ENCODE measurements at places on chromosomes 6 and 20. TPM values are rescaled to one million over a fixed set of nuclear protein-coding genes. Genes with fewer than 3 reads are reported as not detected.
A peak's percentile ranks its signal among the peaks of the same experiment; 100 is the strongest.

Gene CCN2
- total RNA-seq, result not detected

Gene RBL1
- 43.2 TPM for total RNA-seq

Gene BAK1
- total RNA-seq, result 43.3 TPM

Gene POPDC3
- total RNA-seq, result not detected

DNA sequence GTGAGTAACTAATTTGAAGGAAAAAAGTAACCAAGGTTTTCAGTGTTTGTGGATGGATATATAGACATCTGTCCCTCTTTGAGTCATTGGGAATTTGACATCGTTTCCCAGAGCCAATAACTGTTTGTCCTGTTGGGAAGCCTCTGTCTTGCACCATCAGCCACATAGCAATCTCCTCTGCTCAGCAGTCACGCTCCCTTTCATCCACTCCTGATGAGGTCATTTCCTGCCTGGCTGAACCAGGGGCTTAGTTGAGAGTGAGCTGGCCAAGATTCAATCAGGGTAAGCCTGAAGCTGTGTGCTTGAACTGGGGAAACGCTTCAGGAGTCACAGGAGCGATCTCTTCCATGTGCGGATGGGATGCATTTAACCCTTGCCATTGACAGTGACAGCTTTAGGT is 121.5 kb upstream of the FOXQ1 start:
- no peak overlapping the region for H3K27ac ChIP-seq
- H3K4me3 ChIP-seq, result no peak overlapping the region
- no peak for DNase-seq
- H3K4me1 ChIP-seq, result no peaks in the 10 kb centered on the region
- H3K27me3 ChIP-seq, result peaks cover 12% of the 10 kb centered on the region

DNA sequence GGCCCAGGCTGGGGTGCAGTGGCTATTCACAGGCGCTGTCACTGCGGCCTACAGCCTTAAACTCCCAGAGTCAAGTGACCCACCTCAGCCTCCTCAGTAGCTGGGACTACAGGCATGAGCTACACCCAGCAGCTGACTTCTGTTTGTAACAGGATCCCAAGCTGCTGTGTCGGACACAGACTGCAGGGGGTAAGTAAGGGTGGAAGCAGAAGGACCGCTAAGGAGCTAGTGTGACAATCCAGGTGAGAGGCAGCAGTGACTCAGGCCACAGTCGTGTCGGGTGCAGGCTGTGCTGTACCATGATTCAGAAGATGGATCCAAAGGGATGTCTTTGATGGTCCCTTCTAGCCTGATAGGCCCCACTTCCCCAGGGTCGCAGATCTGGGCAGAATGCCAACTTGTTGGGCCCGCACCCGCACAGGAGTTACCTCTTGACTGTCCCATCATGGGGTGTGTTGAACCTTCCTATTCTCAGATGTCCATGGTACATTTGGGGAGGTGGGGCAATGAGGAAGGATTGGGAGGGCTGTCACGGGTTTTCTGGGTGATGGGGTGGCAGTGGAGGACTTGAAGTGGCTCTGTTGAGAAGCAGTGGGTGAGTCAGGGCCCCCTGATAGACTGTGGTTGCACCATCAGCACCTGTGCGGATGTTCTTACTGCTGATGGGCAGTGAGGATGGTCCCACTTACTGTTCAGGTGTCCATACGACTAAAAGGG is 25.3 kb downstream of the AAR2 start:
- no peak for DNase-seq
- H3K27ac ChIP-seq, result no peak overlapping the region
- peaks cover 3% of the 10 kb centered on the region for H3K36me3 ChIP-seq
- no peaks in the 10 kb centered on the region for H3K4me1 ChIP-seq
- no peak overlapping the region for H3K4me3 ChIP-seq
- no peaks in the 10 kb centered on the region for H3K27me3 ChIP-seq

- peaks cover 13% of the 10 kb centered on the region for H3K4me1 ChIP-seq
- H3K4me3 ChIP-seq, result no peak overlapping the region
- H3K27me3 ChIP-seq, result no peaks in the 10 kb centered on the region
- H3K27ac ChIP-seq, result no peak overlapping the region
- H3K36me3 ChIP-seq, result no peaks in the 10 kb centered on the region
Measured at GRCh38 chr6:128242765-128243403, 277.5 kb downstream of the PTPRK start.

- DNase-seq, result no peak
- H3K4me1 ChIP-seq, result no peaks in the 10 kb centered on the region
- no peaks in the 10 kb centered on the region for H3K36me3 ChIP-seq
- peaks cover 13% of the 10 kb centered on the region for H3K27me3 ChIP-seq
Measured at GRCh38 chr6:63549076-63549475, 23.2 kb upstream of the LOC128125822 start.

GRCh38 chr6:101777646-101778045 is 384.1 kb downstream of the GRIK2 start:
- no peaks in the 10 kb centered on the region for H3K36me3 ChIP-seq
- no peaks in the 10 kb centered on the region for H3K27me3 ChIP-seq
- no peak for DNase-seq
- H3K4me1 ChIP-seq, result no peaks in the 10 kb centered on the region

DNA sequence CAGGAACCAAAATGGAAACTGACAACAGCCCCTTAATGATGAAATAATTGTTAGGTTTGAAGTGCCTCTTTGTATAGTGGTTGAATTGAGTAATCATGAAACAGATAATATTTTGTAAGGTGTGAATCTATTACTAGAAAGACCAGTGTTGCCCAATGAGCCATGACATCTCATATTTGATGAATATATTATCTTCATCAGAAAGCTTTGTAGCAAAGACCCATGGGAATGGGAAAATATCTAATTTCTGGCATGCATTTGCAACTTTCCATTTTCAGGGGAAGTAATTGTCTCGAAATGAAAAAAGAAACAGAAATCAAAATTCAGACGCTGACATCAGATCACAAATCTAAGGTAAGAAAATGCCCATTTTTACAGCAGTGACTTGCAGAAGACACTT is 57.3 kb upstream of the LAMP5 start:
- no peaks in the 10 kb centered on the region for H3K27me3 ChIP-seq
- H3K27ac ChIP-seq, result no peak overlapping the region
- no peaks in the 10 kb centered on the region for H3K36me3 ChIP-seq
- no peak for DNase-seq
- H3K4me1 ChIP-seq, result no peaks in the 10 kb centered on the region

GRCh38 chr6:100466410-100467128 is 1.8 kb upstream of the SIM1 start:
- peaks cover 13% of the 10 kb centered on the region for H3K36me3 ChIP-seq
- no peak for DNase-seq
- no peak overlapping the region for H3K4me3 ChIP-seq
- H3K27ac ChIP-seq, result no peak overlapping the region

DNA sequence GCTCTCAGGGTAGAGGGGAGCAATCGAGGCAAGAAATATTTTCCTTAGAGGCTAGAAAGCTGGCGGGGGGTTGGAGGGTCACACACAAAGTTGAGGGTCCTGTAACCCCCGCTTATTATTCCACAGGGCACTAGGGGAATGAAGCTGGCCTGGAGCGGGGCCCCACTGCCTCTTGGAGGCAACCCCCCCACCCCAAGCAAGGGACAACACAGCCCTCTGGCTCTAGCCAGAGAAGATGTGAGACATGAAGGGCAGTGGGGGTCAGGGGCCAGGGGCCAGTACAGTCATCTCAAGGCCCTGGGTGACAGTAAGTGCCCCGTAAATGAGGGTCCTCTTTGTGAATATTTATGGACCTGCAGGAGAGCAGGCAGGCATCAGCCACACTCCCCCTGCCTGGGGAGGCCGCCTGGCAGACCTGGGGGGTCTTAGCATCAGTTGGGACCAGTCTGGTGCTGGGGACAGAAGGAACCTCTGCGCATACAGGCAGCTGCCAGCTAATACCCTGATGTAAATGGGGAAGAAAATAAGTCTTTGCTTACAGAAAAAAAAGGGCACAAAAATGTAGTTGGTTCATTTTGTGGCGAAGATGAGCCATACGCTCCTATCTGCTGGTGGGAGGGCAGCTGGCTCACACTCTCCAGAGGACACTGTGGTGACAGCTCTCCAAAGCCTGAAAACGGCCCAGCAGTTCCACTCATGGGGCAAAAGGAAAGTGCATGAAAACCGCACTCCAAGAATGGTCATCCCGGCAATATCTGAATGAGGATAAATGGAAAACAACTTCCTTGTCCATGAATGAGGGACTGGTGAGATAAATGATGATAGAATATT is 21.9 kb downstream of the SPATA2 start:
- peak; percentile 76 for DNase-seq
- peak overlapping the region; percentile 81 for H3K27ac ChIP-seq
- peaks cover 25% of the 10 kb centered on the region for H3K4me1 ChIP-seq
- H3K27me3 ChIP-seq, result no peaks in the 10 kb centered on the region

GRCh38 chr20:44171775-44172571 is 15.0 kb downstream of the JPH2 start:
- no peak for DNase-seq
- H3K36me3 ChIP-seq, result no peaks in the 10 kb centered on the region
- H3K4me3 ChIP-seq, result no peak overlapping the region
- H3K4me1 ChIP-seq, result no peaks in the 10 kb centered on the region
- peaks cover 24% of the 10 kb centered on the region for H3K27me3 ChIP-seq
- no peak overlapping the region for H3K27ac ChIP-seq

- peak overlapping the region; percentile 95 for H3K27ac ChIP-seq
- DNase-seq, result no peak
- peak overlapping the region; percentile 100 for H3K4me3 ChIP-seq
- no peaks in the 10 kb centered on the region for H3K27me3 ChIP-seq
- H3K36me3 ChIP-seq, result peaks cover 22% of the 10 kb centered on the region
- H3K4me1 ChIP-seq, result peaks cover 32% of the 10 kb centered on the region
Measured at GRCh38 chr6:42217157-42217518, 523 bp downstream of the MRPS10 start.

GRCh38 chr20:17233626-17234025 is 6.8 kb downstream of the PCSK2 start:
- no peaks in the 10 kb centered on the region for H3K36me3 ChIP-seq
- H3K27me3 ChIP-seq, result peaks cover 10% of the 10 kb centered on the region
- no peak overlapping the region for H3K27ac ChIP-seq

DNA sequence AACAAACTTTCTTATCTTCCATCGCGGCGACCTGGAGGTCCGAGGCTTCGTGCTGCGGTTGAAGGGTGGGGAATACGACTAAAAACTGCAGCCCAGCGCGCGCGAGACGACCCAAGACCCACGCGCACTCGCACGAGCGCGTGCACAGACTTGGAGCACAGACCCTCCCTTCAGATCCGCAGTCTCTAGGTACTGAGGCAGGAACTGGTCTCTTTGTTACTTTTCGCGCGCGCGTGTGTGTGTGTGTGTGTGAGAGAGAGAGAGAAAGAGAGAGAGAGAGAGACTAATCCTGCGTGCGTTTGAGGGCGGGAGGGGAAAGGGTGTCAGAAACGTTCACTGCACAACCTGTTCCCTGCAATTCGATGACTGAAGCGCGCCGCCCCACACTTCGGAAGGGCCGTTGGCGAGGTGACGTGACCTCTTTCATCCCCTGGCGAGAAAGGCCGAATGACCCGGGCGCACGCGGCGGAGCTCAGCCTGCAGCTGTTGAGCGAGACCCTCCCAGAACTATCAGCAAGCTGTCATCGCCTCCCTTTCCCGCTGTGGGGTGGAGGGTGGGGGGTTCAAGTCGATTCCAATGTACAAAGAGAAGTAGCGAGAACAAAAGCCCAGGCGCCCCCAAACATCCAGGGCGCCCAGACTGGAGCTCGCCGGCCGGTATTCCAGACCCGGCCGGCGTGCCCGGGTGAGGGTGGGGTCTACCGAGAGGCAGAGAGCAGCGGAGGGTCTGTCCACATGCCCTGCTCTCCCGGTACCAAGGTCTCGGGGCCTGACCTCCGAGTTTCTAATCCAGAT is 1.5 kb upstream of the TUBB2B start:
- H3K4me1 ChIP-seq, result peaks cover 43% of the 10 kb centered on the region
- no peaks in the 10 kb centered on the region for H3K36me3 ChIP-seq
